ENCODE measurements at places on chromosomes 6 and 20.

DNA sequence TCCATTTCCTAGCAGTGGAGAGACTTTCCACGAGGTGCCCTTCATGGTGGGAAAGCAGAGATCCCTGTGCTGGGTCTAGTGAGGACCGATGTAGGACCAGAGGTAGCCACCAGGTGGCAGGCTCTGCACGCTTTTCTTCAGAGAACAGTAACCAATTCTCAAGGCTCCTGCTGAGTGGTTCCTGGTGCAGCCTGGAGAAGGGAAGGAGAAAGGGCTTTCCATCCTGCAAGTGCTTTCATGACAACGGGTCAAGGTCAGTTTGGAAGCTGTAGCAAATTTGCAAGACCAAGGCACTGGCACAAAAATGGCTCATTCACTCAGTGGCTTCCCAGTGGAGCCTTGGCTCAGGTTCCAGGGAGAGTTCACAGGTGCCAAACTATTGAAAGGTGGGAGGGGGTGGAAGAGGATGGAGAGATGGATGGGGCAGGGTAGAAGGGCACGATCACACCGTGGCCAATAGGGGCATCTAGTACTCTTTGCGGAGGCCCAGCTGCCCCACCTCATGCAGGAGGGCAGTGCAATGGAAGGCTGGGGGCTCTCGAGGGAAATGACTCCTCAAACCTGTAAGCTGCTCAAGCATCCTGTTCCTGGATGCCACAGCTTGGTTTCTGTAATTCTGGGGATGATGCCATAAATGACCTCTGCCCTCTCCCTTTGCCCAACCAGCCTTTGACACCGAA lies 25.5 kb upstream of the KCNK16 start:
- no peak for DNase-seq

DNA sequence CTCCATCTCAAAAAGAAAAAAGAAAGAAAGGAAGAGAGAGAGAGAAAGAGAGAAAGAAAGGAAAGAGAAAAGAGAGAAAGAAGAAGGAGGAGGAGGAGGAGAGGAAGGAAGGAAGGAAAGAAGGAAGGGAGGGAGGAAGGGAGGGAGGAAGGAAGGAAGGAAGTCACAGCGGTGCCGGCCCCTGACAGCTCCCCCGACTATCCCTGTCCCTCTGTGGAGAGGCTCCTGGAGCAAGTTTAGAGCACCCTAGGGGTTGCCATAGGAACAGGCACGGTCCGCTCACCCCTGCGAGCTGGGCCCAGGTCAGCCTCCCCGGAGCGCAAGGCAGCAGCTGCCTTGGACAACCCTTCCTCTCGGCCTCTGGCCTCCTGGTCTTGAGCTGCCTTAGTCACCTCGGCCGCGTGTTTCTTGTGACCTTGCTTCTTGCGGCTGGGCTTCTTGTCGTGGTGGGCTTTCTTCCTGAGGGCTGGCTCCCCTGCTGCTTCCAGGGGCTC lies 6.8 kb downstream of the BNIP5 start:
- no peak for DNase-seq

DNA sequence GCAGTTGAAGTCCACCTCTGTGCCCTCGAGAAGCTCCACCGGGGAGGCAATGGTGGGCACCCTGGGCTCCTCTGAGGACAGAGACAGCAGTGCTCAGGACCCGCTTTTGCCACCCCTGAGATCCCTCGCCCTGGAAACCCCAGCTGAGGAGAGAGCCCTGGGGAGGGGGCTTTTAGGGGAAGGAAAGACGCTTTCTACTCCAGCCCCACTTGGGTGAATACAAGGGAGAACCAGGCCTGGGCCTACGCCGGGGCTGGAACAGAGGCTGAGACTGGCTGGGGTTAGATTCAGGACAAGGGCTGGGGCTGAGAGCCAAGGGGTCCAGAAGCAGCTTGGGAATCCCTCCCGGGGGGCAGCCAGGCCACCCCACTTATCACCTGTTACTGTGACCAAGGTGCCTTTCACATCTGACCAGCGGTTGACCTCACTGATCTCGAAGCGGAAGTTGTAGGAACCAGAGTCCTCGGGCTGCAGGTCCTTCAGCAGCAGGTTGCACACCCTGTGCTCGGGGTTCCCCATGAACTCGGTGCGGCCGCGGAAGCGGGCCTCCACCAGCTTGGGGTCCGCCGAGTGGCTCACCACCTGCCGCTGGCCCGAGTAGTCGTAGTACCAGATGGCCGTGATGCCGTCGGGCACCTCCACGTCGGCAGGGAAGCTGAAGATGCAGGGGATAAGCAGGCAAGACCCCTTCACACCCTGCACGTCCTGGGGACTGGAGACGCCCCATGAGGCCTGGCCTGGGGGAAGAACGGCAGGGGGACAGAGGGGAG lies 6.2 kb downstream of the SIGLEC1 start:
- no peak for DNase-seq

DNA sequence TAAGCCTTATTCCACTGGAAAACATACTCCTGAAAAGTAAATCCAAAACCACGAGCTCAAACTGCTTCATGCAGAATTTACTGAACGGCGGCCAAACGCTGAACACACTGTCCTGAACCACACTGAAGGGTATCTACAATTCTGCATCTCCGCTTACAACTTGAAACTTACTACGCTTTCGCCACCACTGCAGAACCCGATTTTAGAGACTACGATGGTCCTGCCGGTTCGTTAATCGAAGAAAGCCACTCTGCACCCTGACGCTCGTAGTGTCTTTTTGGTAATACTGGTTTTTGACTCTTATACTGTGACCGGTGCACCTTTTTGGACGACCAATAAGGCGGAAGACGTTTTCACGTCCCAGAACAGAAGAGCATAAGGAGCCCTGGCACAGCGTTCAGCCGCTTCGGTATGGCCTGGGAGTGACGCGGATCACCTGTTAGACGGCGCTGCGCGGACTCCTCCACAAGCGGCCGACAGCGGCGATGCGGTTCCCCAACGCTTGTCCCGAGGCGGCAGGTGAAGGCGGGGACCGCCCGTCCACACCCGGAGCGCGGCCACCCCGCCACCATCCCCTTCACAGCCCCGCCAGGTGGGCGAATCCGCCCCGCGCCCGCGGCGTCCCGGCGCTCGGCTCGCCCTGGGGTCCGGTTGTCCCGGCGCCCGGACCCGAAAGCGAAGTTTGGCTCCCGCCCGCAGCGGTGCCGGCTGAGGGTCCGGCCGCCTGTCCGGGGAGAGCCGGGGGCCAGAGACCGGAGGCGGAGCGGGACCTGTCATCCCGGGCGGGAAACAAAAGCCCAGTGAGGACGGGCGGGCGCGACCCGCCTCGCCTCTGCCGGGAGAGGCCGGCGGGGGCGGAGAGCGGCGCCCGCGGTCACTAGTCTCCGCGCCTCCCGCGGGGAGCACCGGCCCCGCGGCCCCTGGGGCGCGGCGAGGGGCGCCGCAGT lies 784 bp downstream of the FKBP5 start:
- DNase-seq, result peak; percentile 76

GRCh38 chr6:72626126-72626525 lies 4.3 kb downstream of the KCNQ5 start:
- peak; percentile 53 for DNase-seq

DNA sequence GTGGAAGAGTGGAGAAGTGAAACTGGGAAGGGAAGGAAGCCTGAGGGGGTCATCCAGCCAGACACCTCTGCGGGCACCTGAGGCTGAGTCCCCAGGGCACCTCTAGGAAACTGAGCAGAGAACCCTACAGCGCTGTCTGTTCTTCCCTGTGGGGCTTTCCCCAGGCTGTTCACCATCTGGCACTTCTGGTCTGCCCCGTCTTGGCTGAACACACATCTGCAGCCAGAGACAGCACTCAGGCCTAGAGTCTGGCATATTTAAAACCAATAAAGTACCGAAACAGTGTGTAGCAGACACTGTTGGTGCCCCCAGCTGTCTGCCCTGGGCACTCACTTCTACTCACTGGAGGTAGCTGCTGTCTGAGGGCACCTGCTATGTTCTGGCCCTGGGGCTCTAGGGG lies 9.4 kb upstream of the ARFGEF2 start:
- no peak for DNase-seq

GRCh38 chr6:51738614-51739013 lies 348.8 kb downstream of the PKHD1 start:
- DNase-seq, result no peak

DNA sequence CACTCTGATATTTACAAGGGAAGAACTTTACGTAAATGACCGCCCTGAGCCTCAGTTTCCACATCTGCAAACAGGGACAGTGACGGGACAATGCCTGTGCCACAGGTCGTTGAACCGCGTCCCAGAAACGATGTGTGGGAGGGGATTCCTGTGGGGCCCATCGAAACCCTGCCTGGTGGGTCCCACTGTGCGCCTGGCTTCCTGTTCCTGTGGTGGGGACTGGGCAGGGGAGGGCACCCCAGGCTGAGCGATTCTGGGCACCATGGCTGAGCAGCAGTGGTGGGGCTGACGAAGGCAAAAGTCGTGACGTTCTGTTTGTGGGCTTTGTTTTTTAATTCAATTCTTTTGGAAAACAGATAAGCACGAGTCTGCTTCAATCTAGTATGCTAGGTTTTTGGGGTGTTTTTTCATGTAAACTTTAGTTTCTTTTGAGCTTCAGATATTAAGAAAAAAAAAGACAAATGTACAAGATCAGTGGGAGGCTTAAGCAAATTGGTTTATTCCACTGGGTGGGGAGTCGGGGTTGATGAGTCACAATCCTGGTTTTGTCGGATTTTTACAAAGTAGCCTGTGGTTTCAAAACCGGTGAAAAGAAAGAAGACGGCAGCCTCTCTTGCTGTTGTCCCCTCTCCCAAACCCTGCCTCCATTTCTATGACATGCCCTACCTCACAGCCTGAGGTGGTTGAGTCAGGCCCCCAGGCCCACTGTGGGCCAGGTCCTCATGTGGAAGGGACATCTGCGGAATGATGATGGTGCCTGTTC lies 40.4 kb downstream of the GNAS-AS1 start:
- no peak for DNase-seq

All from T-helper 1 cell (primary cell).